ENCODE measurements at places on chromosomes 5 and 9.
A peak's percentile ranks its signal among the peaks of the same experiment; 100 is the strongest.

DNA sequence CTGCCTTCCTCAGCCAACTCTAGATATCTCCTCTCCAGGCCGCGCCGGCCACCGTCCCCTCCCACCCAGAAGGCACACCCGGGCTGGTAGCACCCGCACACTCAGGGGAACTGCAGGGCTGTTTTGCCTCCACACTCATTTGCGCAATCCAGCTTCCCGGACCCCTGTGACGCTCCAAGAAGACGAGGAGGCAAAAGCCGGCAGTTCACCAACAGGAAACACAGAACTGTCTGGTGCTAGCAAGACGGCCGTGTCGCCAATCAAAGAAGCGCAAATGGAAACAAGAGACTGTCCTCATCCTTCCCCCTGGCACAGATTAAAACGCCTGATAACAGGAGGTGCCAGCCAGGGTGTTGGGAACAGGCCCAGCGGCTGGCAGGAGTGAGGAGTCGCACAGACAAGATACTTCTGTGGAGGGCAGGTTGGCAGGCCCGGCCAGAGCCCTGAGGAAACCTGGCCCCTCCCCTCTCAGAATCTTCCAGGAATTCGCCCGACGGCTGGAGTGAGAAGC, 7.8 kb downstream of the AGPAT2 start:
- no peak for DNase-seq

- DNase-seq: peak; percentile 37
Measured at GRCh38 chr9:81832571-81833285, 95.5 kb upstream of the SPATA31D4 start.

DNA sequence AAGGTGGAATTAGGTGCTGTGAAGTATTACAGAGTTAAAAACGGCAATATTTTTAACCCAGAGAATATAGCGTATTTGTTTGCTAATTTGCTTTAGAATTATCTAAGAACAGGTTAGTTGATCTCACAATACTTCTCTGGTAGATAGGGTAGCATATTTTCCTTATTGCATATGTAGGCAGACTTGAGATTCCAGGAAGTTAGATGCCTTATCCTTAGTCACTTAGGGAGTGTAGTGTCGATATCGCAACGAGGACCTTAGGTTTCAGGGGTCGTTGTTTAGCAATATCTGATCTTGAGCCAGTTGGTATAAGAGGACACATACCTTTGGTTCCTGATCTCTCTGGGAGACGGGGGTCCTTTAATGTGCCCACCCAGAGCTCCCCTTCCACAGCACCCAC, 28.5 kb upstream of the IL6ST start:
- no peak for DNase-seq

- no peak for DNase-seq
Measured at GRCh38 chr9:136946228-136947027, 1.4 kb downstream of the C8G start.

Data from retina (tissue), 1 donor.